CD4-positive, alpha-beta memory T cell (primary cell): ENCODE measurements at places on chromosomes 1 and 21. TPM values are rescaled to one million over a fixed set of nuclear protein-coding genes. Genes with fewer than 3 reads are reported as not detected.
A peak's percentile ranks its signal among the peaks of the same experiment; 100 is the strongest.

DNA sequence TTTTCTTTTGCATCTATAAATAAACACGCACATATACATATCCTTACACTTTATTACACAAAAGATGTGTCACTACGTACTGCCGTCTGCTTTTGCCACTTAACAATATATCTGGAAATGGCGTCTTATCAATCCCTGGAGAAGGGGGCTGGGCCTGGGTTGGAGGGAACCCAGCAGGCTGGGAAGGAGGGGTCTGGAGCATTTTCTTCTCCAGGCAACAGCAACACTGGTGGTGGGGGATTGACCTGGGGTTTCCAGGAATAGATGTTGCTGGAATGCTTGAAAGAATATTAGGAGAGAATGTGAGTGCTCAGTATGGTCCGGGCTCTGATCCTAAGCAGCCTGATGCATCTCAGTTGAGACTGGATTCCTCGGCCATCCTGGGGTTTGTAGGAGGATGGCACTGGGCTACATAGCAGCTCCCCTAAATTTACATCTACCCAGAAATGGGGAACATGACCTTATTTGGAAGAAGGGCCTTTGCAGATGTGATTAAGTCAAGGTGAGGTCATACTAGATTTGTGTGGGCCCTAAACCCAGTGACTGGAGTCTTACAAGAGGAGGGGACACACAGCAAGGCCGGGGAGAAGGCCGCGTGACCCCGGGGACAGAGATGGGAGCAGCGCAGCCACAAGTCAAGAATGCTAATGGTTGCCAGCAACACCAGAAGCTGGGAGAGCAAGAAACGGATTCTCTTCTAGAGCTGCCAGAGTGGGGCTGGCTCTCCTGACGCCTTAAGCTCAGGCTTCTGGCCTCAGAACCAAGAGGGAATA is 98.6 kb downstream of the SIK1 start:
- H3K4me3 ChIP-seq: no peak overlapping the region
- H3K27ac ChIP-seq: no peak overlapping the region
- no peaks in the 10 kb centered on the region for H3K4me1 ChIP-seq

GRCh38 chr1:226958300-226958699 is 18.2 kb downstream of the COQ8A start:
- no peaks in the 10 kb centered on the region for H3K27me3 ChIP-seq
- no peaks in the 10 kb centered on the region for H3K36me3 ChIP-seq
- H3K4me1 ChIP-seq: peaks cover 7% of the 10 kb centered on the region
- H3K4me3 ChIP-seq: no peak overlapping the region

Gene MCOLN3
- total RNA-seq: 1.3 TPM

Gene MPC2
- 30.8 TPM for total RNA-seq

DNA sequence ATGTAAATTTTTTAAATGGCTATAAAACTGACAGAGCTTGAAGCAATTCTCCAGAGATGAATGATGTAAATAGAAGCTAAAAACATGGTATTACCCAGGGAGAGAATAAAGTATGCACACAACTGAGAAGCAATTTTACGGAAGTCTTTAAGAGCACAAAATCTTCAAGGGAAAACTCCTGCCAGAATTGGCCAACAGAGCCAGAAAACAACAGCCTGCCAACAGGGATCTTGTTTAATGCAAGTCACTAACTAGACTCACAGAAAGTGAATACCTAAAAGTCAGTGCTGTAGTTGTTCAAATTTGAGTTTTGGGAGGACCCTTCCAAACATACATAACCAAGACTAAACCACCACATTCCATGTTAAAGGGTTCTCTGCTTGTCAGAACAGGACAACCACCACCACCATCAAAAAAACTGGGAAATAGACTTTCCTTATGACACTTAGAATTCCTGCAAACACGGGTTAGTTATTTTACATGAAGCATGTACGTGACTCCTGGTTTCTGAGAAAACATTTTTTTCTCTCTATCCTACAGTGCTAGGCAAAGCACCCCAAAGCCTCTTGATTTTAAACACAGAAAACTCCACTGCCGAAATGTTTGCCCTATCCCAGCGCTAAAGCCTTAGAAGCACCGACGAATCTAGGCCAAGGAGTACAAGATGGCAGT is 1.6 kb downstream of the EPS15 start:
- no peaks in the 10 kb centered on the region for H3K27me3 ChIP-seq
- H3K4me1 ChIP-seq: peaks cover 72% of the 10 kb centered on the region
- H3K4me3 ChIP-seq: peak overlapping the region; percentile 93
- H3K27ac ChIP-seq: peak overlapping the region; percentile 69
- no peaks in the 10 kb centered on the region for H3K36me3 ChIP-seq

Gene STIL
- total RNA-seq: 2.6 TPM

Gene ALX3
- not detected for total RNA-seq

Gene AGTRAP
- 21.7 TPM for total RNA-seq

DNA sequence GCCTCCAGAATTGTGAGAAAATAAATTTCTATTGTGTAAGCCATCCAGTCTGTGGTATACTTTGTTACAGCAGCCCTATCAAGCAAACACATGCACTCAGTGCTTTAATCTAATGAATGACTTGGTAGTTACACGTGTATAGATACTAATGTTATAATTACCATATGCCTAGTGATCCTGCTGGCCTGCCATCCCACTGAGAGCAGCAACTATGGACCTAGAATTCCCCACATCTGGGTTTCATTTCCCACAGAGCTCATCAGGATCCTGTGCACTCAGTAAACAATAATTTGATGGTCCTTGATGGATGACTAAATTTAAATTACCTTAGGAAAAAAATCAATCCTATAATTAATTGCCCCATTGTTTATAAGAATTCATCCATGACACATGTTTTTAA is 86.5 kb upstream of the RGS1 start:
- no peaks in the 10 kb centered on the region for H3K27me3 ChIP-seq
- H3K27ac ChIP-seq: no peak overlapping the region
- H3K4me3 ChIP-seq: no peak overlapping the region
- no peaks in the 10 kb centered on the region for H3K36me3 ChIP-seq
- DNase-seq: no peak

- H3K27me3 ChIP-seq: no peaks in the 10 kb centered on the region
- peaks cover 6% of the 10 kb centered on the region for H3K4me1 ChIP-seq
- no peak overlapping the region for H3K27ac ChIP-seq
- no peak overlapping the region for H3K4me3 ChIP-seq
- DNase-seq: no peak
Measured at GRCh38 chr1:84073266-84073665, 70.8 kb upstream of the PRKACB start.

Gene RXFP4
- total RNA-seq: not detected

GRCh38 chr1:91897016-91897415 is 11.1 kb upstream of the TGFBR3 start:
- no peak overlapping the region for H3K27ac ChIP-seq
- DNase-seq: no peak
- peaks cover 2% of the 10 kb centered on the region for H3K4me1 ChIP-seq
- H3K4me3 ChIP-seq: no peak overlapping the region
- H3K27me3 ChIP-seq: no peaks in the 10 kb centered on the region

GRCh38 chr1:228059634-228060457 is 22.7 kb upstream of the ARF1 start:
- peak overlapping the region; percentile 36 for H3K4me3 ChIP-seq
- no peak overlapping the region for H3K27ac ChIP-seq
- peaks cover 16% of the 10 kb centered on the region for H3K27me3 ChIP-seq
- peaks cover 24% of the 10 kb centered on the region for H3K4me1 ChIP-seq
- H3K36me3 ChIP-seq: no peaks in the 10 kb centered on the region

Gene TPTE
- not detected for total RNA-seq

- H3K36me3 ChIP-seq: no peaks in the 10 kb centered on the region
- H3K4me3 ChIP-seq: no peak overlapping the region
- H3K4me1 ChIP-seq: no peaks in the 10 kb centered on the region
- DNase-seq: no peak
Measured at GRCh38 chr1:217493290-217493689, 137.6 kb downstream of the GPATCH2 start.

DNA sequence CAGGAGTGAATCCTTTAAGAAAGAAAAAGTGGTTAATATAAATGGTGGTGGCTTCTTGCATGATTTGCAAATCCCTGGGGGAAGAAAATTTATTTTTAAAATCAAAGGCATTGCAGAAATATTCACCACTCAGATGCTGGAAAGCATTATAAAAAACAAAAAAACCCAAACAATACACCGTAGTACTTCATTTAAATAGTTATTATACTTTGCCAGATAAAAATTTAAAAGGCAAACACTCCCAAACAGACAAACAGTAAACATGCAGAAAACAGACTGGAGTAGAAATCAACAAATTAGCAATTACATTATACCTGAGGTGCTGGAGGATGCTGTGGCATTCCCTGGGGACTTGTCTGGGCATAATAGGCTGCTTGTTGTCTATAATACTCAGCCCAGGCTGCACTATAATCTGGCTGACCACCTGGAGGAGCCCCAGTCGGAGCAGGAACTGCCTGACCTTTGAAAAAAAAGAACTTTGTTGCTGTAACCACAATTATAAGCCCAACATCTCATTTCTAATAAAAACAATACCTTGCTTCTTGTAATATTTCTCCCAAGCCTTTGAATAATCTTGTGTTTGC is 29.9 kb downstream of the FUBP1 start:
- no peak for DNase-seq
- H3K27ac ChIP-seq: no peak overlapping the region
- peaks cover 63% of the 10 kb centered on the region for H3K36me3 ChIP-seq
- peaks cover 5% of the 10 kb centered on the region for H3K4me1 ChIP-seq
- no peaks in the 10 kb centered on the region for H3K27me3 ChIP-seq

DNA sequence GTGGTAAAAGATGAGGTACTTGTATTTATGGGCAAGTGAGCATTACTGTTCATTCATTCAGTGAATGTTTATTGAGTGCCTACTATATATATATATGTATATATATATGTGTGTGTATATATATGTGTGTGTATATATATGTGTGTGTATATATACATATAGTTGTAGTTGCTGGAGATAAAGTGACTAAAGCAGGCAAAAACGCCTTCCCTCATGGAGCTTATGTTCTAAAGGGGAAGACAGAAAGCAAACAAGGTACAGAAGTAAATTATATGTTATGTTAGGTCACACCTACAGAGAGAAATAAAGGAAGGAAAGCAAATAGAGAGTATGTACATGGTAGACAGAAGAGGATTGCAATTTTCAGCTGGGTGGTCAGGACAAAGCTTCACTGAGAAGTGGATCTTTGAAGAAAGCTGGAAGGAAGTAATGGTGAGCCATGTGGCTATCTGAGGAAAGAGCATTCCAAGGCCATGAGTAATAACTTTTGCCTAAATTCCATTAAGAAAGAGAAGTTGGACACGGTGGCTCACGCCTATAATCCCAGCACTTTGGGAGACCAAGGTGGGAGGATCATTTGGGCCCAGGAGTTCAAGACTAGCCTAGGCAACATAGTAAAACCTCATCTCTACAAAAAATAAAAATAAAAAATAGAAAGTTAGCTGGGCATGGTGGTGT is 33.5 kb upstream of the KLF17 start:
- H3K27me3 ChIP-seq: peaks cover 3% of the 10 kb centered on the region
- H3K4me1 ChIP-seq: no peaks in the 10 kb centered on the region
- H3K36me3 ChIP-seq: no peaks in the 10 kb centered on the region
- no peak overlapping the region for H3K27ac ChIP-seq
- H3K4me3 ChIP-seq: no peak overlapping the region

DNA sequence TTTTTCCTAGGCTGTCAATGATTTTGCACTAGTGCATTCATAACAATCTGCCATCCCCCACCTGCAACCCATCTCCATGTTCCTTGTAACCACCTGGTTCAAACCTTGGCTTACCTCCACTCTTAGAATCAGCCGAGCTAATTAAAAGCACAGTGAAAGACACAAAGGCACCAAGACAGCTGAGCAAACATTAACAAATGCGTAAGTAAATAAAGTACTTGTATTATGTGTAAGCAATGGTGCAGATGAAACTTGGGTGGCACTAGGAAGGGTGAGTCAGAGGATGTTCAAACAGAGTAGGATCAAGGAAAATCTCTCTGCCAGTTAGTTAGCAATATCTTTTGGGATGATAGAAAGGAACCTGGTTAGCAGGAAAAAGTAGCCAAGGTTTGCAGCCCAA is 5.1 kb upstream of the FOXJ3 start:
- H3K36me3 ChIP-seq: no peaks in the 10 kb centered on the region
- H3K4me1 ChIP-seq: peaks cover 10% of the 10 kb centered on the region
- no peak overlapping the region for H3K4me3 ChIP-seq
- H3K27me3 ChIP-seq: no peaks in the 10 kb centered on the region
- H3K27ac ChIP-seq: no peak overlapping the region

- H3K27ac ChIP-seq: no peak overlapping the region
- no peaks in the 10 kb centered on the region for H3K36me3 ChIP-seq
- no peaks in the 10 kb centered on the region for H3K4me1 ChIP-seq
- DNase-seq: no peak
- no peak overlapping the region for H3K4me3 ChIP-seq
Measured at GRCh38 chr1:42417166-42417565, 36.6 kb downstream of the RIMKLA start.

DNA sequence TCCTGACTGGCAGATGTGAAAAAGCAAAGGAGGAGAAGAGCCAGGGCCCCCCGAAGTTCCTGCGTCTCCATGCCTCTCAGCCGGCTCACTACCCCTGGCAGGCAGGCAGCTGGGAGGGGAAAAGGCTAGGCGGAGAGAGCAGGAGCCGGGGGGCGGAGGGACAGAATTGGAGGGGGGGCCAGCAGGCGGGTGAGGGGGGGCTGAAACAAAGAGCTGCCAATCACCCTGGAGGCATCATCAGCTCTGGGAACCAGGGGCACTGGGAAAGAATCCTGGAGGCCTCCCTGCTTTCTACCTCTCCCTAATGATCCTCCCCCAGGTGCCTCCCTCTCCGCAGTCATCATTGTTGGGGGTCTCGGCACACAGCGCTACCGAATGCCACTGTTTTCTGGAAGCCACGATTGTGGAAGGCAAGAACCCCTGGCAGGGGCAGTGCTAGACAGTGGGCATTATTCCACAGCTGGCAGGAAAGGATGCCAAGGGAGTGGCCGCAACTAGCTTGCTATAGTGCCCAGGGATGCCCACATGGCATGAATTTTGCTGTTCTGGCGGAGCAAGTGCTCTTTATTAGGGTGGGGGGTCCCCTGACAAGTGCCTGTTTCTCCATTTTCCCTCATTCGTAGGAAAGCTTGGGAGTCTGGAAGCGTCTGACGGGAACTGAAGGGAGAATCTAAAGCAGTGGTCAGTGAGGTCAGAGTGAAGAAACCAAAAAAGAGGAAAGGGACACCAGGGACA is at the start of gene THBS3:
THBS3 (minus strand) TSS at position 92 of the 735 bp plus-strand sequence; CDS start at position 71, 21 bp downstream.
- peaks cover 7% of the 10 kb centered on the region for H3K36me3 ChIP-seq
- peaks cover 29% of the 10 kb centered on the region for H3K4me1 ChIP-seq
- peak; percentile 37 for DNase-seq
- no peaks in the 10 kb centered on the region for H3K27me3 ChIP-seq

DNA sequence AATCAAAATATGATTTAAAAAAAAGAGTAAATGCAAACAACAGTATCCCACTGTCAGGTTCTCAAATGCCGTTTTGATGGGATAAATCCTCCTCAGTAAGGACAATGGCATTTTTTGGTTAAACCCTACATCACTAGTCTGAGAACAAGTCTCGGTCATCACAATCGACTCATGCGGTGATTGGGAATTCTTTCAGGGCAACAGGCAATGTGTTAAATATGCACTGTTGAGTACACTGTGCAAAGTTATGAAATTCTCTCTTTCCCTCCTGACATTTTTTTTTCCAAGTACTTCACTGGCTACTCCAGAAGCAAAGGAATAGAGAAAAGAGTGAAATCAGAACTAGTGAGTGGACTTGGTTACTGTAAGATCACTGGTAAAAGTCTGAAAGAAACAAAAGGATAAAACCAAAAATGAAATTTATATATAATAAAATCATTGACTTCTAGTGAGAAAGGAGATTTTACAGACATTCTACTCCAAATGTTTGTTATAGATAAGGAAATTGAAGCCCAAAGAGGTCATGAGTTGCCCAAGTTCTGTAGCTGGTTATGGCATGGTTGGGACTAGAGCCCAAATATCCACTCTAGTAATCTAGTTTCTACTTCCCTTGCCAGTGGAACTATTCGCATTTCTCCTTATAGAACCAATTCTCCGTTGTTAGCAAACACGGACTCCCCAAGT is 111.3 kb downstream of the TGFBR3 start:
- DNase-seq: no peak
- H3K4me3 ChIP-seq: no peak overlapping the region
- H3K36me3 ChIP-seq: no peaks in the 10 kb centered on the region
- no peaks in the 10 kb centered on the region for H3K27me3 ChIP-seq
